ENCODE measurements at places on chromosomes 11 and 22.

DNA sequence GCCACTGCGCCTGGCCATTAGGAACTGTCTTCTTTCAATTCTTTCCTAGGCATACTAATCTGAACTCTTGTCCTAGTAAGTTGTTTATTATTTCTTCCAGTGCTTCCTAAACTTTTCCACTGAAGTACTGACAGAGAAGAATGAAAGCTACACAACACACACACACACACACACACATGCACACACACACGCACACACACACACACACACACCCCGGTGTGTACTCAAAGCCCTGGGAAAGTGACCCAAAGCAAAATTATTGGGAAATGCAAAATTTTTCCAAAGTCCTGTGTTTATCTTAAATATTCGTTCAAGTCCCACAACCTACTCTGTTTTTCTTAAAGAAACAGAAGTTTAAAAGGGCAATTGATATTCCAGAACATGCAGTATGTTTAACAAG is 19.4 kb upstream of the SIK2 start:
- no peak for DNase-seq

DNA sequence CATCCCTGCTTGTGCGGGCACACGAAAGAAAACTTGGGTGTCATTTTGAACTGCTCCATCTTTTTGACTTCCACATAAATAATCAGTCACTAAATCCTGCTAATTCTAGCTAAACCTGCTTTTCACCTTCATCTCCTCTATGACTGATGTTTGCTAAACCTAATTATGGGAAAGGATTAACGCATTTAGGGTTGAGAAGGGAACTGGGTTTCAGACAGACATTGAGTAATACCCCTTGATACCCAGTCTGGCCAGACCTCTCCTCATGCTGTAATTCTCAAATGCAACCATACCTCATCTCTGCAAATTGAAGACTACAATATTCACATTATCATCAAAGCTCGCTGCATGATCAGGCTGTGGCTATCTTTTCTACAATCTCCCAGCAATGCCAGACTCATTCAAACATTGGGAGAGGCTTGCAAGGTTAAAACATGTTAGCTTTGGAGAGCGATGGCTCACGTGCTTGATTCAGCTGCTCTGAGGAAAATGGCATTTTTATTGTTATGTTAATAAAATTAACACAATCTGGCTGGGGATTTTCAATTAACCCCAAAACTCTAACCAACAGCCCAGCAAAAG is 2.4 kb downstream of the HPS4 start:
- no peak for DNase-seq

- no peak for DNase-seq
Observed at GRCh38 chr11:32908619-32909018, 16.0 kb downstream of the QSER1 start.

GRCh38 chr22:47816863-47817210 is 1054.4 kb downstream of the TBC1D22A start:
- no peak for DNase-seq

DNA sequence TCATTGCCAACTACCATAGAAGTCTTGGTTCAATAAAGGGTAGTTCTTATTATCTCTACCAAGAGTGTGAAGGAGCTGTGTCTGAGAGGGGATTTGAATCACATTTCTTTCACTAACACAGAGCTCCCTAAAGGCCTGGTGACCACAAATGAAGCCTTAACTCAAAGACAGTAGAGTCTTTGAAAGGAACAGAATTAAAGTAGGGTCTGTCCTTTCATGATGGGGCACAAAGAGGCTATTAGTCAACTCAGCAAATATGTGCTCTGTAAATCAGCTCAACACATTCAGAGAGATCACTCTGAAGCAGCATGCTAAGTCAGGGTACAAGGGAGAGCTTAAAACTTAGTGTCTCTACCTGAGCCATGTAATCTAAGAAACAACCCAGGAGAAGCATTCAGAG is 212.4 kb upstream of the SYN3 start:
- DNase-seq: no peak

GRCh38 chr11:19079643-19080440 is 19.3 kb upstream of the MRGPRX2 start:
- peak; percentile 84 for DNase-seq

DNA sequence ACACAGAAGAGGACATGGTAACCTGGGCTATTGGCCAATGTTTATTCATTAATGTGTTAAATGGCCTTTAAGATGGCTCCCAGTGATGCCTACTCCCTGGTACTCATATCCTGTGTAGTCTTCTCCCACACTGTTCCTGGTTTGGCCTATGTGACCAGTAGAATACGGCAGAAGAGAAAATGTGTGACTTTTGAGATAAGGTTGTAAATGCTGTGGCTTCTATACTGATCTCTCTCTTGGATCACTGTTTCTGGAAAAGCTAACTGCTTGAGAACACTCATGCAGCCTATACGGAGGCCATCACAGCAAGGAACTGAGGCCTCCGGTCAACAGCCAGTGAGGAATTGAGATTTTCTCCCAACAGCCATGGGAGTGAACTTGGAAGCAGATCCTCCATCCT is 24.1 kb downstream of the MAML2 start:
- DNase-seq: no peak

DNA sequence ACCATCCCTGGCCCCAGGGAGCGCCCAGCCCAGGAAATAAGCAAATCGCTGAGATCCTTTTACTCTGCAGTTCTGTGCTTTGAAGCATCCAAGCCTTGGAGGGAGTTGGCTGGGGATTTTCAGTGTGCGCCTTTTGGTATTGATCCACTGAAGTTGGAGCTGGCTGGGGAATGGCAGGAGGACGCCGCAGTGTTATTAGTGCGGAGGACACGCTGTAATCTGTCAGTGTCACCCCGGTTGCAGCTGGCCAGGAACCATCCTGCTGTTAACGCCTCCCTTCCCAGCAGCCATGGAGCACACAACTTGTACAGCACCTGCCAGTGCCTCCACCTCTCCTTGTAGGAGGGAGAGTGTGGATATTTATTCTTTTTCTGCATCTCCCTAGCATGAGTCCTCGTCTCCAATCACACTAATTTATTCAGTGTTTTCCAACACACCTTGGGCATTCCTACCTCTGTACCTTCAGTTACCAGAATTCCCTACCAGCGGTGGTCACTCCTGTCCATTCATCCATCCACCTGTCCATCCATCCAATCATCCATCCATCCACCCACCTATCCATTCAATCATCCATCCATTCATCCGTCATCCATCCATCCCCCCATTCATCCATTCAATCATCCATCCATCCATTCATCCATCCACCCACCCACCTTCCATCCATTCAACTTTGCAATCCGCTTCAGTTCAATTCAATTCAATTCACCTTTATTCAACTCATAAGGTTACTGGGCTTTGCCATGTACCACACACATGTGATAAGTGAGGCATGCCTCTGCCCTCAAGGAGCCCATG is 21.9 kb upstream of the EIF3D start:
- no peak for DNase-seq
